ENCODE measurements at places on chromosomes 2 and 18. TPM values are rescaled to one million over a fixed set of nuclear protein-coding genes. Genes with fewer than 3 reads are reported as not detected.

DNA sequence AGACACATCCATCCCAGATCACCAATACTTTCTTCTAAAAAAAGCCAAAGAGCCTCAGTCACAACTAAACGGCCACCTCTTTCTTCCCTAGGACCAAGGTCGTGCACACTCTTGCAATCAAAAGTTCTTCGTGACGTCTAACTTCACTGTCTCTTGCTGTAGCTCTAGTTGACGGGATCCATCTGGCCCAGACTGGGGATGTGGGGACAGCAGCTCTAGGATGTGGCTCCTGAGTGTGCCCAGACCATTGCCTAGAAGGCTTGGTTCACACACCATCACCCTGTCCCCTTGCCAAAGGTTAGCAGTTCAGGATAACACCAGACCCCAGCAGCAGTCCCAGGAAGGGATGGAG lies 98.2 kb downstream of the TNS1 start:
- DNase-seq, result no peak

GRCh38 chr2:1543776-1544477 lies 130.7 kb downstream of the TPO start:
- no peak for DNase-seq

GRCh38 chr2:104321116-104321795 lies 532.7 kb upstream of the POU3F3 start:
- no peak for DNase-seq

The LHCGR gene
- total RNA-seq, result not detected

The TPO gene
- total RNA-seq, result not detected

The CHN1 gene
- 50.3 TPM for total RNA-seq

DNA sequence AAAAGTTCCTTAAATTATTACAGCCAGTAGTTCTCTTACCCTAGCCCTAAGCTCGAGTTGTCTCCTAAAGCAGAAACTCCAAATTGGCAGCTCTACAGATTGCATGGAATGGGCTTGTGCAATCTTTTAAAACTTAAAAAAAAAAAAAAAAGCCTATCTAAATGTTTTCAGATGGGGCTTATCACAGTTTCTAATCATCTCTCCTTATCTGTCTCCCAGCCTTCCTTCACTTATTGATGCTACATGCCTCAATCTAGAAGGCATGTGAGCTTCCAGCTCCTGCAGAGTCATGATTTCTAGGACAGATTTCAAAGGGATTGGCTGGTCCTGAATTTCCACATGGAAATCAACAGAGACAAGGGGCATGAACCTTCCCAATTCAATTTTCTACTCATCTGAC lies 33.1 kb upstream of the PELI1 start:
- DNase-seq, result no peak
